ENCODE measurements at places on chromosomes 5 and 9.

DNA sequence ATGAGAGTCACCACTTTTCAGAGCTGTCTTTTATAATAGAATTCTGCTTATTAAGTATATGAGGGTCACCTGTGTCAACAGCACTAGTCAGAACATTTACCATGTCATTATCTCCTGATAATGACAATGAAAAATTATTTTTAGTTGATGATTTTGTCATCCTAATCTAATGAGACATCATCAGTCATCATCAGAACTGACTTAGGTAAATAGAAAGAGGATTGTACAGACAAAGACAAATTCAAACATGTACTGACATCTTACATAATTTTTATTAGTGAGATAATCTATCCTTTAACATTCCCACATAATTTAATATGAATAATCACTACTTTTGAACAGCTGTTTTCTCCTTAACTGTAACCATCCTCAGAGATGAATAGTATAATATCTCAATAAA, 22.6 kb downstream of the CDH9 start:
- DNase-seq: no peak

DNA sequence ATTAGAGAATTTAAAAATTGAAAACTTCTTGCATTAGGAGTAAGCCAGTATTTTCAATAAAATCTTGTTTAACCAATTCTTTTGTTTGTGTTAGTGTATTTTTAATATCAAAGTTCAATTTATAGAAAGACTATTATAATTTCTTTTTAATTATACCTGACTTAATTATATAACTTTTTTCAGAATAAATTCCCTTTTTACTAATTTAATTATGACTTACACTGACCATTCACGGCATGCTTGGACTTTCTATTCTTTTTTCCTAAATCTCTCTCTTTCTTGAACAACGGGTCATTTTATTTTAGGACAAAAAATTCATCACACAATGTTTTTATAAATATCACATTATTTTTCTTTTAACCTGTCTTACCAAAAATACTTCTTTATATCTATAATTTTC, 555.3 kb upstream of the PTGER4 start:
- no peak for DNase-seq

DNA sequence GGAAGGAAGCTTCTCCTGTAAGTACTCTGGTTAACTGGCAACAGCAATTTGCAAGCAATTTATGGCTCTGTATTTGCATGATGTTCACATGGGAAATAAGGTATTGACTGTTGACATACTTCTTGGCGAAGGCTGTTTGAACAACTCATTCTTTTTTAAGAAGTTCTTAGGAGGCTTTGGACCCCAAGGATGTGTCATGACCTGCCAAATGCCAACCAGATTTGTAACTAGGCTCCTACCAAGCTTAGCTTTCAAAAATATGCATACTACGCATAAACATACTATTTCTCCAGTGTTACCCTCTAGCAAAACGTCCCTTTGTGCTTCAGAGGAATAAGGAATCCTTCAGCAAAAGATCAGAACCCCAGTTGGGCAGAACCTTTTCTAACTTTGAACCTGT, 165.2 kb upstream of the MSX2 start:
- DNase-seq: no peak

DNA sequence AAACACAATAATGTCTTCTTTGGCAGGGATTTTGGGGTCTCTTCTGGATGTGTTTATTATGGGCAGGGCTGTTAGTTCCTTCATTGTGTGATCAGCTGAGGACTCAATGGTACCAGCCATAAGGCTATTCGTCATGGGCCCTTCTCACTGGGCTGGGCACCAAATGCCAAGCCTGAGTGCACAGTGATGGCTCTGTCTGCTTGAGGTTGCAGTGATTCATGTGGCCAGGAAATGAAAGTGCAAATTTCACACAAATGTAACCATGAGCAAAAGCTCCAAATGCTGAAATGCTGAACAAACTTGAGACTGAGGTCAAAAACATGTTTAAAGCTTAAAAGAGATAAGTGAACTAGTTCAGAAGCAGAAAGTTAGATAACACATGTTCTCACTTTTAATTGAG, 191.0 kb downstream of the TARS1 start:
- DNase-seq: no peak

Measured in SK-N-MC (cell line).